H1 (cell line): ENCODE measurements at places on chromosomes 11 and 22. TPM values are rescaled to one million over a fixed set of nuclear protein-coding genes. Genes with fewer than 3 reads are reported as not detected.

The CDC42BPG gene
- total RNA-seq, result 10.6 and 12.3 TPM in 2 replicates

The ISX gene
- total RNA-seq, result not detected in 2 replicates

DNA sequence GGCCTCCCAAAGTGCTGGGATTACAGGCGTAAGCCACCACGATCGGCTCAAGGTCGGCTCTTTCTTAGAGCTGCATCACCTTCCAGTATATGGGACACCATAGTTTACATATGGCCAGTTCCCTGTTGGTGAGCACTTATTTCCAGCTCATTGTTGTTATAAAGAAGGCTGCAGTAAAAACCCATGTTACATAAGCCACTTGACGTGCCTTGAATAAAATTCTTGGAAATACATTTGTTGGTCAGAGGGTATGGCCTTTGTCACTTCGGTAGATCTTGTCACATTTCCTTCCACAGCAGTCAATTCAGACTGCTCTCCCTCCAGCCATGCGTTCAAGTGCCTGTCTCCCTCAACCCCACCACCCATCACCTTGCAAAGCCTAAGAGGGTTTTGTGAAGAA is 92.9 kb downstream of the PRR5L start:
- H3K4me1 ChIP-seq, result no peaks in the 10 kb centered on the region; the same call in 1 of the 2 replicates
- no peaks in the 10 kb centered on the region for H3K36me3 ChIP-seq
- no peaks in the 10 kb centered on the region for H3K27me3 ChIP-seq
- H3K27ac ChIP-seq, result no peak overlapping the region
- no peak overlapping the region for H3K4me3 ChIP-seq
- DNase-seq, result no peak

DNA sequence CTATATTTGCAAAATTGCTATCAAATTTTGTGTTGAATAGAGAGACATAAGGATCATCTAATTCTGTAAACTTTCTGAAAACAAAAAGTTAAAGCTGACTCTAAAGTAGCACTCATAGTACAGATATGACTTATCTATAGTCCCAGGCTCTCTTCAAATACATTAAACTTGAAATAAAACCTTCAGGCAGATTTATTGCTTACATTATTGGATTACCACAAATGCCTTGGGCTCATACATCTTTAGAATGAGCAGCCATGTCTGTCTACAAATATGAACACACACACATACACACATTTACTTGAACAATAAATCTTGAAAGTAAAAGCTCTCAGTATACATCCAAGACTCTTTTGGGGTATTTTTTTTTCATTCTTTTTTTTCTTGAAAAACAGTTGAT is 207.9 kb downstream of the LUZP2 start:
- no peak overlapping the region for H3K4me3 ChIP-seq
- H3K27ac ChIP-seq, result no peak overlapping the region
- no peaks in the 10 kb centered on the region for H3K27me3 ChIP-seq
- no peak for DNase-seq
- no peaks in the 10 kb centered on the region for H3K4me1 ChIP-seq
- H3K36me3 ChIP-seq, result no peaks in the 10 kb centered on the region

The KCNJ5 gene
- total RNA-seq, result not detected in 2 replicates

The SMTNL1 gene
- not detected in 2 replicates for total RNA-seq

GRCh38 chr11:31419669-31420068 is 50.0 kb downstream of the DNAJC24 start:
- H3K36me3 ChIP-seq, result no peaks in the 10 kb centered on the region
- H3K27ac ChIP-seq, result no peak overlapping the region
- no peaks in the 10 kb centered on the region for H3K27me3 ChIP-seq
- H3K4me3 ChIP-seq, result no peak overlapping the region
- no peak for DNase-seq

- no peak overlapping the region for H3K4me3 ChIP-seq
- H3K27me3 ChIP-seq, result no peaks in the 10 kb centered on the region
- no peaks in the 10 kb centered on the region for H3K36me3 ChIP-seq
- no peaks in the 10 kb centered on the region for H3K4me1 ChIP-seq
- DNase-seq, result peak; percentile 35
Measured at GRCh38 chr22:49011769-49012648, 815.7 kb downstream of the BRD1 start.

DNA sequence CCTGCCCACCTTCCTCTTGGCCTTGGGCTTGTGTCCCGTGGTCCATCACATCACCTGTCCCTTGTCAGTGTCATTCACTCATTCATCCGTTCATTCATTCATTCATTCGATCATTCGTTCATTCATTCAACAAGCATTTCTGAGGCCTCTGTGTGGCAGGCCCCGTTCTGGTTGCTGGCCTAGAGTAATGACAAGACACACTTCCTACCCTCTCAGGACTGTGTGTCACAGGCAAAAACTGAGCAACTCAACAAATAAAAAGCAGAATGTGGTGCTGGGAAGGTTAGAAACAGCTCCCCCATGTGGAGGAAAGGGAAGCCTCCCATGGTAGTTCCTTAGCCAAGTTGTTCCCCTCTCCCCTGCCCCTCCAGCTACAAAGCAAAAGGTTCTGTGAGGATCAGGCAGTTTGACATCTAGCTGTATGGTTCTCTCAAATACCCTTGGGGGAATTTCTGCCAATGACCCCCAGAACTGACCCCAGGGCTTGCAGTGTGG is 1.6 kb upstream of the OMP start:
- H3K27ac ChIP-seq, result no peak overlapping the region
- no peaks in the 10 kb centered on the region for H3K4me1 ChIP-seq
- H3K27me3 ChIP-seq, result no peaks in the 10 kb centered on the region
- H3K36me3 ChIP-seq, result no peaks in the 10 kb centered on the region
- no peak for DNase-seq

The B4GALNT4 gene
- 76.3 and 89.0 TPM in 2 replicates for total RNA-seq

DNA sequence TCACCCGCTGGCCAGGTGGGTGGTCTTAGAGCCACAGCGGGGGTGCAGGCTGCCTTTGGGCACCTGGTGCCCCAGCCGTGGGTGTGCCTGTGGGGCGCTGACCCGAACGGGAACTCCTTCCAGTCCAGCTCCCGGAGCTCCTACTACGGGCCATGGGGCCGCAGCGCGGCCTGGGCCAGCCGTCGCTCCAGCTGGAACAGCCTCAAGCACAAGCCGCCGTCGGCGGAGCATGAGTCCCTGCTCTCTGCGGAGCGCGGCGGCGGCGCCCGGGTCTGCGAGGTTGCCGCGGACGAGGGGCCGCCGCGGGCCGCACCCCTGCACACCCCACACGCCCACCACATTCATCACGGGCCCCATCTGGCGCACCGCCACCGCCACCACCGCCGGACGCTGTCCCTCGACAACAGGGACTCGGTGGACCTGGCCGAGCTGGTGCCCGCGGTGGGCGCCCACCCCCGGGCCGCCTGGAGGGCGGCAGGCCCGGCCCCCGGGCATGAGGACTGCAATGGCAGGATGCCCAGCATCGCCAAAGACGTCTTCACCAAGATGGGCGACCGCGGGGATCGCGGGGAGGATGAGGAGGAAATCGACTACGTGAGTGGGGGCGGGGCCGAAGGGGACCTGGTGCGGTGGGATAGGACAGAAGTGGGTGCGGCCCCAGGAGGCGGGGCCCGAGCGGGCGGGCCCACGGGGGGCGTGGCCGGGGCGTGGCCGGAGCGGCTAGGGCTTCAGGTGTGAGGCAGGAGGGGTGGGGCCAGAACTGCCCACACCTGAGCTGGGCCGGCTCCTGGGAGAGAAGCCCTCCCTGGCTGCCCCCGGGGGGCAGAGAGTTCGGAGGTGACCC is 91.5 kb downstream of the CACNA1I start:
- peaks cover 8% of the 10 kb centered on the region for H3K27me3 ChIP-seq
- peak; percentile 71 for DNase-seq
- no peak overlapping the region for H3K27ac ChIP-seq
- H3K4me1 ChIP-seq, result peaks cover 32% of the 10 kb centered on the region
- peak overlapping the region; percentile 56 for H3K4me3 ChIP-seq

The SLC37A2 gene
- total RNA-seq, result 1.1 and 1.3 TPM in 2 replicates

DNA sequence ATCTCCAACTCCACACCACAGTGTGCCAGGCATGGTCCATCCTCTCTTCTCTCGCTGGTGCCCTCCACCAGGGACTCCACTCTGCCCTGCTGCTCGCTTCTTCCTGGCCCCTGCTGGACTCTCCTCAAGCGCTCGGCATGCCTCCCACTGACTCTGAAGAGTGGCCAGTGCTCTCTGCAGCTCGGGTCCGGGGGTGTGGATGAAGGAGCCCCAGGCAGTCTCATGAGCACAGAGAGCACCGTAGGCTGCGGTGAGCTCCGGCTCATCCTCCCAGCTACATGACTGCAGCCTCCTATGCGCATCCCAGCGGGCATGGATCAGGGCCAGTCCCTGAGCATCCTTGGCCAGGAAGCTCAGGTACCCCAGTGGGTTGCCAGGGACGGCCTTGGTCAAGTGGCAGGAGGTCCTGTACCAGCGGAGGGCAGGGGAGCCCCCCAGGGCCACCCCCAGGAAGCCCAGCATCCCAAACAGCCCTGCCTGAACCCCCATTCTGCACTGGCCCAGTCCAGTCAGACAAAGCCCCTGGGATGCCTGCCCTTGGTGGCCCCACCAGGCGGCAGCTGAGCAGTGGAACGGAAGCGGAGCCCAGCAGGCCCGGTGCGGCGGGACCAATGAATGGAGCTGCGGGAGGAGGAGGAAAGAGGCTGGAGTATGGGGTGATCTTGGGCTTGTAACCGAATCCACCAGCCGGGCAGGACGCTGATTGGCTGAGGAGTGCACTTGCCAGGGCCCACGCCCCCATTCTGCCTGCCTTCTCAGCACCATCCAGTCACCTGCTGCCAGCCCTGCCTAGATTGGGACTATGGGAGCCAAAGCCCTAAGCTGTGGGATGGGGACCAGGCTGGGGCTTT is at the start of gene PLA2G3:
Gene PLA2G3, minus strand, starts transcription at position 643 of the 851 bp plus-strand sequence. Its CDS starts 154 bp downstream, at position 489.
- peak within 1 kb of the TSS; percentile 59 for H3K27ac ChIP-seq
- DNase-seq, result peak; percentile 91
- peak within 1 kb of the TSS; percentile 50 for H3K4me3 ChIP-seq
- peaks cover 17% of the 10 kb centered on the region for H3K4me1 ChIP-seq
- H3K27me3 ChIP-seq, result no peaks in the 10 kb centered on the region
- H3K36me3 ChIP-seq, result peaks cover 6% of the 10 kb centered on the region; the same call in 1 of the 2 replicates

The OR51E1 gene
- not detected in 2 replicates for total RNA-seq

GRCh38 chr22:23533328-23533762 is 46.7 kb downstream of the IGLL1 start:
- peak; percentile 87 for DNase-seq
- H3K36me3 ChIP-seq, result no peaks in the 10 kb centered on the region
- peaks cover 14% of the 10 kb centered on the region for H3K4me1 ChIP-seq
